ENCODE measurements at places on chromosomes 4 and X.

DNA sequence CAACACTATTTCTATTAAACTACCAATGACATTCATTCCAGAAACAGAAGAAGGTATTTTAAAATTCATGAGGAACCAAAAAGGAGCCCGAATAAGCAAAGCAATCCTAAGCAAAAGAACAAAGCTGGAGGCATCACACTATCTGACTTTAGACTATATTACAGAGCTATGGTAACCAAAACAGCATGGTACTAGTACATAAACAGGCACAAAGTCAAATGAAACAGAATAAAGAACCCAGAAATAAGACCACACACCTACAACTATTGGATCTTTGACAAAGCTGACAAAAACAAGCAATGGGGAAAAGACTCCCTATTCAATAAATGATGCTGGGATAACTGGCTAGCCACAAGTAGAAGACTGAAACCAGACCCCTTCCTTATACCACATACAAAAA is 122.3 kb downstream of the ITIH6 start:
- DNase-seq = no peak

GRCh38 chr4:3660086-3660927 is 105.9 kb upstream of the ADRA2C start:
- no peak for DNase-seq

GRCh38 chr4:102829803-102830202 is 2.5 kb upstream of the UBE2D3 start:
- no peak for DNase-seq

DNA sequence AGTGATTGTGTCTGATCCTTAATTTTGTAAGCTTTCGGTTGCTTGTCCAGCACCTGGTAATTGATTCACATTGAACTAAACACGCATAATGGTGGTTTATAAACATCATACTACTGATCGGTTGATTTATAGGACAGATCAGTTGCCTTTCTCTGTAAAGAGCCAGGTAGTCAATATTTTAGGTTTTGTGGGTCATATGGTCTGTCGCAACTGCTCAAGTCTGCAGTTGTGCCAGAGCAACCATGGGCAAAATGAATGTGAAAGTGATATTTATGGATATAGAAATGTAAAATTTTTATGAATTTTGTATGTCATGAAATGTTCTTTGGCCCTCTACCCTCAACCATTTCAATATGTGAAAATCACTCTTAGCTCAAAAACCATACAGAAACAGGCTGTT is 8.9 kb downstream of the JADE1 start:
- DNase-seq = no peak

DNA sequence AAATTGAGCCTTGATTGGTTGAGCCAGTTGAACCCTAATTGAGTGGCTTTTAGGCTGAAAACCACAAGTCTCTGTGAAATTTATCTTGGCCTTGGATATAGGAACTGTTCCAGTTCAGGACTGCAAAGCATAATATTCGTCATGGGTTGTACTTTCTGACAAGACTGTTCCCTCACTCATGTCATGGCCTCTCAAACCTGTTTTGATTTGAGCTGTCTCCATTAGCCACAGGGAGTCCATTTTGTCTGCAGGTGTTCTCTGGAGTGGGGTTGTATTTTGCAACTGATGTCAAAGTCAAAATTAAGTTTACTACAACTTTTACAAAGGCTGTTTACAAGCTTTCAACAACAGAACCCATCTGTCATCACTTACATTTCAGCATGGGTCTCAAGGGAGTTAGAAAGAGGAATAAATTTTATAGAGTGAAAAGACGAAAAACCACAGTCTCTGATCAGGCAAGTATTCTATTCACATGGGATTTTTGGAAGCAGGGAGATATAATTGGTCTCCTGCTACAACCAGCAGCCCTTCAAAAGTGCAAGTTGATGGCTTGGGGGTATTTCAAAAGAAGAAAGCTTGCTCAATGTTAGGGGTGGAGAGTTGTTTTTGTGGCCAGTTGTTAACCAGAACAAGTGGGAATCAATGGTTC is 1716.3 kb downstream of the C4orf33 start:
- no peak for DNase-seq

GRCh38 chrX:311156-312129 is 7.2 kb downstream of the GTPBP6 start:
- DNase-seq = no peak

DNA sequence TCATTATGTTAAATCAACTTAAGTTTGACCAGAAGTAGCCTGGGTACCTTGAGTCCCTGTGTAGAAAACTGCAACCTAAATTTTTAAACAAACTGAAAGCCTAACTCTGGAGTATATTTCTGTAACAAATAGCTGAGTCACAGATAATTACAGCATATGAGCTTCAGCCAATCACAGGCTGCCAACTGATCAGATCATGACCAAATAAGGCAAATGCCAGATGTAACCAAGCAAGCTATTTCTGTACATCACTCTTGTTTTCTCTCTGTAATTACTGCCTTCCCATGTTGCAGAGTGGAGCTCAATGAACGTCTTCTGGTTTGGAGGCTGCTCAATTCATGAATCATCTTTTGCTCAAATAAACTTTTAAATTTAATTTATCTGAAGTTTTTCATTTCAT is 980.9 kb upstream of the DIAPH2 start:
- DNase-seq = no peak

GRCh38 chr4:11765849-11766453 is 337.3 kb upstream of the HS3ST1 start:
- DNase-seq = no peak

DNA sequence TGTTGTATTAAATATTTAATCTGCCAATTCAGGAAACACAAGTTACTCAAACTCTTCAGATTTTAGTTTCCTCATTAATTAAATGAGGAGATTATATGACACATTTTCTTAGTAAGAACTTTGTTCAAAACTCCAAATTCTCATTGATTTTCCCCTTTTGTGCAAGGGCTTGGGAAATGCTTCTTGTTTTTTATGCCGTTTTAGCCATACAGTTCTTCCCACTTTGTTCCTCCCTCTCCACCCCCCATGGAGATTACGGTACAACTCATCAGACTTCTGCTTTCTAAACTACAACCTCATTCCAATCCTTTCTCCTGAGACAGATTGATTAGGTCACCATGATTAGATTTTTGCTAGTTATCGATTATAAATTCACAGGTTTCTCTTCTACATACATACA is 10.9 kb upstream of the BBS7 start:
- no peak for DNase-seq

Measured in stimulated activated CD4-positive, alpha-beta T cell treated with anti-CD3 and anti-CD28 coated beads, Interleukin-12 subunit alpha, Interleukin-12 subunit beta, amount 100 ng/mL, for 48 hours (primary cell).